ENCODE measurements at places on chromosomes 2 and 18. TPM values are rescaled to one million over a fixed set of nuclear protein-coding genes. Genes with fewer than 3 reads are reported as not detected.

GRCh38 chr2:29417630-29418029, 302.4 kb downstream of the CLIP4 start:
- DNase-seq, result no peak

RAB31 gene
- 1.8 TPM for total RNA-seq

DNA sequence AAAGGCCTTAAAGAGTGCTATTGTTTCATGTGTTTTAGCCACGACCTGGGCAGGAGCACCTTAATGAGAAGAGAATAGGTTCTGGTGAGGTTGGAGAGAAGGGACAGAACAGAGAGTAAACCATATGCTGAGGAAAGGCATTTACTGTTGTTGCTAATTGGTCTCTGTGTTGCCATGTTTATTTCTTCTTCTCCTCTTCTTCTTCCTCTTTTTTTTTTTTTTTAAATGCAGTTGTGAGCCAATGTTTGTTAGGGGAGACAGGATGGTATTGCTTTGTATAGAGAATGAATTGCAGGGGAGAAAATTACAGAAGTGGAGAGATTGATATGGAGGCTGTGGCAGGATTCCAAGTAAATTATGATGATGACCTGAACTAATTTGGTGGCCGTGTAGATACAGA, 2.6 kb downstream of the SCN9A start:
- DNase-seq, result no peak

LAMA1 gene
- not detected for total RNA-seq

GREB1 gene
- 1.1 TPM for total RNA-seq

SERPINB13 gene
- not detected for total RNA-seq

- no peak for DNase-seq
Observed at GRCh38 chr2:235510318-235510717, 16.5 kb downstream of the AGAP1 start.

- no peak for DNase-seq
Observed at GRCh38 chr18:46728219-46728930, 28.5 kb downstream of the ST8SIA5 start.

GRCh38 chr2:54407693-54408092, 48.4 kb upstream of the SPTBN1 start:
- no peak for DNase-seq

GRCh38 chr2:236819275-236820002, 249.8 kb downstream of the ACKR3 start:
- no peak for DNase-seq

RSAD2 gene
- 3.8 TPM for total RNA-seq

DNA sequence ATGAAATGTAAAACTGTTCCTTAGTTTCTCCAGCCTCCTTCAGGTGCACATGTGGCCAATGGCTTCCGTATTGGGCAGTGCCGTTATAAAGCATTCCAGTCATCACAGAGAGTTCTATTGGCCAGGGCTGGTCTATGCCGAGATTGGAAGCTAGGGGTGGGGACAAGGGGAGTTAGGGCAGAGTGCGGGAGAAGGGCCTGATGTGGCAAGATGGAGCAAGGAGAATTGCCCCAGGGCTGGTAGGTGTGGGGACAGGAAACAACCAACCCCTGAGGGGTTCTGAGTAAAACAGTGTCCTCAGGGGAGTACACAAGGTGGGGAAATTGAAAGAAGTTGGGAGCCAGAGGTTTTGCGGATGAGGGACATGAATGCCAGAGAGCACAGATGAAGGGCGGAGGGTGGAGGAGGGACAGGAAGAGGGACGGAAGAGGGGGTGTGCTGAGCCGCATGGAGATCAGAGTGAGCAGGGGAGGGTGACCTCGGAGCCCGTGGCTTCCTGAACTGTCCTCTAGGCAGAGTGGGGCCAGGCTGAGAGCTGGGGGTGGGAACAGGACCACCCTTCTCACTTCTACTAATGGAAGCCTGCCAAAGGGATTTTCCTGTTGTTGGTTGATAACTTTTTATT, 9.1 kb upstream of the ATP6V1C2 start:
- no peak for DNase-seq

GRCh38 chr2:50596515-50596914, 435.4 kb downstream of the NRXN1 start:
- no peak for DNase-seq

DNA sequence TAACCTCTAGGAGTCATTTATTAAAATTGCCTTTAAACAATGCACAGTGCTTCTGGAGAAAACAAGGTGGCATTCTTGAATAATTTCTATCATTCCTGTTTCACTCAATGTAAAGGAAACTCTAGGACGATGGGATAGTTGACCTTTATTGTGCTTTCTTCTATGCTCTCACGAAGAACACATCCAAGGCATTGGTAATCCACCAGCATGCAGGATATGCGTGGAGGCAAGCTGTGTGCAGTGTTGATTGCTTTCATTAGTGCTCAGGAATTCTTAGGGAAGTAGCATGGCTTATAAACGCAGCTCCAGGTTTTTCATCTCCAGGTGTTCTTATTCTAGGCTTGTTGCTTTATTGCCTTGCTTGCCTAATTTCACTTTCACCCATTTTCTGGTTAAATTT, 58.4 kb upstream of the CAVIN2 start:
- no peak for DNase-seq

- peak; percentile 9 for DNase-seq
Observed at GRCh38 chr2:98346311-98347236, at the start of gene CNGA3. TSS of gene CNGA3 (plus strand) at chr2:98346456. CDS start at chr2:98369976, 23,520 bp downstream.

NYAP2 gene
- total RNA-seq, result not detected

EMILIN2 gene
- total RNA-seq, result 11.4 TPM

DNA sequence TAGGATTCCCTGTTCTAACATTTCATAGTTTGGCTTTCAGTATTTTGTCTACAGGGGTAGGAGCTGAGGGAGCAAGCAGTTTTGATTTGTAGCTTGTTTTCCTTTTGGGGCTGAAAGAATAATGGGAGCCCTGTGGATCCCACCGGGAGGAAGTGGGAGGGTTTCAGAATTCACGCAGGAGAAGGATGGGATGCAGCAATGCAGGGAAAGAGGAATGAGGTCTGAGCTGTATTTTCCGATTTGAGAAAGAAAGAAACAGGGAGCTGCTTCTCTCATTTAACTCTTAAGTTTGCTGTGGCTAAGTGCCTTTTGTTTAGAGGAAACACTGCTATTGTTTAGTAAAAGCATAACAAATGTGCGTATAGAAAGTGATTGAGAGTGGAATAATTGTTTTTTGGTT, 141.0 kb downstream of the ADCYAP1 start:
- DNase-seq, result no peak

- no peak for DNase-seq
Observed at GRCh38 chr2:187405921-187406320, 42.1 kb downstream of the CALCRL start.

GRCh38 chr18:75216212-75216910, 5.8 kb downstream of the TSHZ1 start:
- DNase-seq, result peak; percentile 65

- peak; percentile 36 for DNase-seq
Observed at GRCh38 chr18:76801567-76802505, 20.5 kb upstream of the ZNF236 start.

ATF2 gene
- total RNA-seq, result 66.1 TPM

DNA sequence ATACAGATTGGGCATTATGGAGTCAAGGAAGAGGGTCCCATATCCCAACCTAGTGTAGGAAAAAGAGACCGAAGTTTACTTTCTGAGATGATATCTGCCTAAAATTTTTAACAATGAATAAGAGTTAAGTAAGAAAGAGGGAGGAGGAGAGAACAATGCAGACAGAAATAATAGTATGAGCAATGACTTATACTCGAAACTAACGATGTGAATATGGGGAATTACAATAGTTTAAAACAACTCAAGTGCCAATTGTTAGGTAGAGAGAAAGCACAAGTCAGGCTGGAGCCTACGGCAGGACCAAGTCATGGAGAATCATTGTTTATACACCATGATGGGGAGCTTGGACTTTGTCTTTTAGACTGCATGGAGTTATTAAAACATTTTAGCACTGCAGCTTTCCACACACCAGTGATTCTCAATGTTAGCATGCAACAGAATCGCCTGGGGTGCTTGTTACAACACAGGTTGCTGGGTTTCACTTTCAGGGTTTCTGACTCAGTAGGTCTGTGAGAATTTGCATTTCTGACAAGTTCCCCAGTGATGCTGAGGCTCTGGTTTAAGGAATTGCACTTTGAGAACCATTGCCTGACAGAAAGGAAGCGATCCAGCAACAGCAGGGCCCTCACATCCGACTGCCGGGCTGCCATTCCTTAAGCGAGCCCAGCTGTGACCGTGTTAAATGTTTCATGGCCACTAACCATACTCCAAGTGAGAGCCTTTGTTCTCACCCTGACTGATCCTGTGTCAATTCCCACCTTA, 511.2 kb downstream of the DCDC2C start:
- DNase-seq, result no peak

HOXD11 gene
- not detected for total RNA-seq

DNA sequence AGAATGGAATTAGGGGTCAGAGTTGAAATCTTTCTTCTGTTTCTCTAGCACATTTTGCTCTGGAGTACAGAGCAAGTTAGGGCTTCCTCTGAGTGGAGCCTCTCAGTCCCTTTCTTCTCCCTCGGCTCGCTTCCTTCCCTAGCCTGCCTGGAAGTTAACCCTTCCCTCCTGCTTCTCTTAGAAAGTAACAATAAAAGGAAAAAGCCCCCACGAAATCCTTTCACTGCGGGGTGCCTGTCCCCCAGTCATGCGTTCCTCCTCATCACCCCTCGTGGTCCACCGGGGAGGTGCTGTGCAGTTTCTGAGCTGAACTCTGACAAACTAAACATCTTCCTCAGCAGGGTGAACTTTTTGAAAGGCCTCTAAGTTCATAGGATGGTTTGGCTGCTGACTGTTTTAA, 2.0 kb downstream of the IGFBP2 start:
- DNase-seq, result no peak

- DNase-seq, result no peak
Observed at GRCh38 chr2:239853706-239854327, 171.3 kb downstream of the NDUFA10 start.

- no peak for DNase-seq
Observed at GRCh38 chr2:173191601-173192000, 116.0 kb downstream of the MAP3K20 start.

GRCh38 chr2:157421964-157422363, 21.9 kb downstream of the CYTIP start:
- DNase-seq, result no peak

- no peak for DNase-seq
Observed at GRCh38 chr2:2564300-2565078, 233.4 kb upstream of the MYT1L start.

GRCh38 chr18:28729321-28729720, 552.4 kb upstream of the CDH2 start:
- no peak for DNase-seq

- DNase-seq, result no peak
Observed at GRCh38 chr2:180739070-180739469, 241.3 kb upstream of the UBE2E3 start.

- DNase-seq, result no peak
Observed at GRCh38 chr2:121382744-121383143, 97.7 kb upstream of the TFCP2L1 start.

GRCh38 chr2:147934881-147935620, 85.5 kb downstream of the ORC4 start:
- no peak for DNase-seq

GRCh38 chr2:64853894-64854293, 135.3 kb upstream of the SLC1A4 start:
- no peak for DNase-seq

- no peak for DNase-seq
Observed at GRCh38 chr2:65991381-65992197, 443.3 kb upstream of the MEIS1 start.

LOXL3 gene
- 0.32 TPM for total RNA-seq

DNA sequence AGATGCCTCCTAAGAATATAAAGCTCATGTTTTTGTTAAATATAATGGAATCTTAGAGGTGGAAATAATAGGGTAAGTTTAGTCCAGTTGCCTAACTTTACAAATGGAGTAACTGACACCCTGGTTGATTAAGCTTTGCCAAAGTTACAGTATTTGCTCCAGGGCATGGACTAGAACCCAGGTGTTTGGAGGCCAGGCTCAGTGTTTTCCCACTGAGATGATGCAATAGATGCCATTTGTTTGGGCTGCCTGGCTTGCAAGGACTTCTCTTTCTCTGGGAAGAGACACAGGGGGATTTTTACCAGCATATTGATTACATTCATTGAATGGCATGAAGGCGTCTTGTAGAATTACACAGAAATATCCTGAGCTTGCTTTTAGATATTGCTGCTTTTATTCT, 397.8 kb downstream of the SLC4A3 start:
- DNase-seq, result no peak

REG1B gene
- not detected for total RNA-seq

DNA sequence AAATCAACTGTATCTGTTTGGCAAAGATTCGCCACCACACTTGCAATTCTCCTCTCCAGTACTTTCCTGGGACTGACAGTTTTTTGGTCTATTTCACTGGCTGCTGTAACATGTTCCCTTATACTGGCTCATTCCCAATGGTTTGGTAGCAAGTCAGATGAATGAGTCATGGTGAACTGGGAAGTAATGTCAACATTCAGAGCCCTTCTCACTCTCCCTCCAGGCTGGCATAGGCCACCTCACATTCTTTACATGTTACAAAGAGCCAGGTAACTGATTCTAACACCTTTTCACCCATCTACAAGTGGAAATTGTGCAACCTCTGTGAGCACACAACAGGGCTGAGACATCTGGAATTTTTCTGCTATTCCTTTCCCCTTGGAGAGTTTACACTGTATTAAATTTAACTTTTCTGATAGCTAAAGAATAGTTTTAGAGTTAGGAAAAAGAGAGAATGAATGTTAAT, 111.3 kb upstream of the TLK1 start:
- no peak for DNase-seq

DNA sequence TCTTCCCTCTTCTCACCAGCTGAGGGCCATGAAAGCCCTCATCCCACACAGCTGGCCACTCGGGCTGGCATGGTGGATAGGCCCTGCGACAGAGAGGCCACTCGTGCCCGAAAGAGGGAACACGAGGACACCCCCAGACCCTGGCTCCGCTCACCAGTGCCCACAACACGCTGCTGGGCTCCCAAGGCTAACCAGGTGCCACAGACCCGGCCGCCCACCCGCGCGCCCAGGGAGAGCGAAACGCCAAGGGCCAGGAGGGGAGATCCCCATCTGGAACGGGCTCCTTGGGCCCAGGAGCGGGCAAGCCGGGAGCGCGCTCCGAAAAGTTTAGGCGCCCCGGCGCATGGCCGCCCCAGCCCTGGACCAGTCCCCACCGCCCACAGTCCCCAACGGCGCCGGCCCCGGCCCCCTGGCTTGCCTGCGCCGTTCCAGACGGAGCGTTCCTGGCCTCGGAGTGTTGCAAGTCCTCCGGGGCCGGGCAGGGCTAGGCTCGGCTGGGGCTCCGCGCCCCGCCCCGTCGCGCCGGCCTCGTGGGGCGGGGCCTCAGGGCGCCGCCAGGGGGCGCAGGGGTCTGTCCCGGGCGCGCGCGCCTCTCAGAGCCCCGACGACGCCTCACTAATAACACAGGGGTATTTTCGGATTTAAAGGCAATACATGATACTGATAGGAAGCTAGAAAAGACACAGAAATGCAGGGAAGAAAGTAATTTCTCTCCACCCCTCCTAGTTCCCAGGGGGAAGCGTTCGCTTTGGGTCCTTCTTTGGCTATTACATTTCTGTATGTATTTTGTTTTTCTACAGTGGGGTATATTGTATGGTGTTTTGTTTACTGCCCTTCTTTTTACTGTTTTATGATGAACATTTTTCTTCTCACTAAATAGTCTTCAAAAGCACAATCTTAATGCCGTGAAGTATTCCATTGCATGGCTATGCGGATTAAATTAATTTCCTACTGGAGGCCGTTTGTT, at the start of gene TMBIM1:
TMBIM1 (minus strand) TSS at position 456 of the 967 bp plus-strand sequence. CDS start 10,362 bp downstream, outside the sequence.
- DNase-seq, result peak; percentile 83

GRCh38 chr2:111898703-111899514, 502 bp downstream of the MERTK start:
- peak; percentile 20 for DNase-seq
